ENCODE measurements at places on chromosomes 11 and 22.

DNA sequence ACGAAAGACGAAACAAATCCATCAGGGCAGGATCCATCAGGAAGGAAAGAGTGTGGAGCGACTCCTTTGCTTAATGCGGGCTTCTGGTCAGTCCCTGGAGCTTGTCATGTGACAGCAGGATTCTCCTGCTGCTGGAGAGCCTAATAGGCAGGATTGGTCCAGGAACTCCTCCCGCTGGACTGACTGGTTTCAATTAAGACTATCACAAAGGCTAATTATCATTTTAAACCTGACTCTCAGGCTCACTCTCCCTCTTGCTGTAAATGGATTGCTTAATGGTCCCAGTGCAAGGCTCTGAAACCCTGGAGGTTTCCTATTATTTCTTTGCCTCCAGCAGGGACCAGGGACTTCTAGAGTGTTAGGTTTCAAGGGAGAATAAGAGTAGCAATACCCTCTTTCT, 493.8 kb downstream of the NTM start:
- no peak for DNase-seq

- no peak for DNase-seq
Measured at GRCh38 chr11:60085909-60086308, 2.6 kb upstream of the MS4A2 start.

- DNase-seq, result no peak
Measured at GRCh38 chr11:20056950-20057943, 103.0 kb downstream of the DBX1 start.

DNA sequence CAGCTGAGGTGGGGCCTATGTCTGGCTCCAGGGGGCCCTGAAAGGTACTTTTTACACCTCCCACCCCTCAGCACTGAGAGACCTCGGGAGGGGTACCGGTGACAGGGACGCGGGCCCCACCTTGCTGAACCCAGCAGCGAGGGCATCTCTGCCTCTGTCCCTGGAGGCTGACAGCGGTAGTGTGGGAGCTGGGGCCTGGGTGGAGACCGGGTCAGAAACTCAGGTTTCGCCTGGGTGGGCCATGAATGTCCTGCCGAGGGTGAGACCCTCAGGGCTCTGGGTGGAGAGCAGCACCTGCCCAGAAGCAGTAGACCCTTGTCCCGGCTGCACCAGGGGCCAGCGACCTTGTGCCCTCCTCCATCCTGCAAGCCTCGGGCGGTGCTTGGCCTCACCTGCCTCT, 22.2 kb downstream of the PTDSS2 start:
- no peak for DNase-seq

DNA sequence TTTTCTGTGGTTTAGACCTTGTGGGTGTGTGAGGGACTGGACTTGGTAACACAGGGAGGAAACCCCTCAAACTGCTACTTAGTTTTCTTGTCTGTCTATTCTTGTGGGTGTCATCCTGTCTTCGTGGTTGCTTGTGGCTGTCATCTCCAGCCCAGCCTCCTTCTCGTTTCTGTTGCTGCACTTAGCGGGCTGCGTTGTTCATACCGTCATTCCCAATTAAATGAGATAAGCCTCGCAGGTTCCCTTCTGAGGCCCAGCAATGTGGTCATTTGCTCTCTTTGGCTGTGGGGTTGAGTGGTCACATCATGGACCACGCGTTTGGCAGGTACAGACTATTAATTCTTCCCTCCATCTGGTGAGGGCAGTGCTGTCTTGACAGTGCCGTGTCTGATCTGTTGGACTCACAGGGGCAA, 18.8 kb downstream of the PANX1 start:
- no peak for DNase-seq

DNA sequence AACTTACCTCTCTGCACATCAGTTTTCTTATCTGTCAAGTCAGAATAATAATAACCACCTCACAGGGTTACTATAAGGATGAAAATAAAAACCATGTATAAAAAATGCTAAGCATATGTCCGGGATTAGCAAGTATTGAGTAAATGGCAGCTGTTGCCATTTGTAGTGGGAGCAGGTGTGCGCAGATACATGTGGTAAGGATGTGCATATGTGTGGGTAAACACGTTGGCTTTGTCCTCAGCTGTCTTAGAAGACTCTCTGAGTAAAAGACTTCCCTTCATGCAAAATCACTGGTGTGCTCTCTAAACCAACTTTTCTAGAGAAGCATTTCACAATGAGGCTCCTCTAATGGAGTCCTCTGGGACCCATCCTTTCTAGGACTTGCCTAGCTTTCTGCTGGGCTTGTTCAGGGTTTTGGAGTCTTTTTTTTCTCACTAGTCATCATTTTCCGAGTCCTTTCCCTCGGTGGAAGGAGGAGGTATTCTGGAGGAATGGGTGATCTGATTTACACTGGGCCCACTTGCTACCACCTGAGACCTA, 62.4 kb downstream of the NELL1 start:
- DNase-seq, result no peak

DNA sequence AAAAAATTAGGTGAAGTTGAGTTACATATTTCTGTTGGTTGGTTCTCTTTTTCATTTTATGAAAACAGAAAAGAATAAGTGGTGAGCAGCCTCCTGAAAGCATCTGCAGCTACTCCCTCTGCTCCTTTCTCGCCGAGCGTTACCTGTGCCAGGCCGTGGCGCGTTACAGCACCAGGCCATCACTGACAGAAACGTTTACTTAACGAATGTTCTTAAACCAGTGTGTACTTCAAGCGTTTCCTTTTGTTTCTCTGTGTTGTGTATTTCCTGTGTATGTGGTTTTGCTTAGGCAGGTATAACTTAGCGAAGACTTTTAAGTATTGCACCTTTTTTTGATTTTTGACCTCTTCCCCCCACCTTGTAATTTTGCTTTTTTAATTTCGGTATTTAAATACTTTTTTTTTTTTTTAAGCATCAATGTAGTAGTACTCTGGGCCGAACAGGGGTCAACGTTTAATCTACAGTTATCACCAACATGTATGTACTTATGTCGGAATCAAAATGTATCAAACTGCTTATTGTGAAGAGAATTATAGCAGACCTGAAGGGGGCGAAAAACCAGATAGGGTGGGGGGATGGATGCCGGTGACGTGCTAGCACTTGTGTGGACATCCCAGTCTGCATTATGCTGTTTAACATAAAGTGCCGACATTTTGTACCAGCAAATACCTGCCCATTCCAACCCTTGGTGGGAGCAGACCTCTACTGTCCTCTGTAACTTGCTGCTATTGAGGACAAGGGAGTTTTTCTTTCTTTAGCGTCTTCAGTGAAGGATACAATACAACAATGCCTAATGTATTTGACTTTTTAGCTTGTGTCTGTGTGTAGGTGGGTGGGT, 21.6 kb upstream of the ADSL start:
- no peak for DNase-seq

GRCh38 chr11:134026655-134027343, 42.1 kb upstream of the JAM3 start:
- no peak for DNase-seq

DNA sequence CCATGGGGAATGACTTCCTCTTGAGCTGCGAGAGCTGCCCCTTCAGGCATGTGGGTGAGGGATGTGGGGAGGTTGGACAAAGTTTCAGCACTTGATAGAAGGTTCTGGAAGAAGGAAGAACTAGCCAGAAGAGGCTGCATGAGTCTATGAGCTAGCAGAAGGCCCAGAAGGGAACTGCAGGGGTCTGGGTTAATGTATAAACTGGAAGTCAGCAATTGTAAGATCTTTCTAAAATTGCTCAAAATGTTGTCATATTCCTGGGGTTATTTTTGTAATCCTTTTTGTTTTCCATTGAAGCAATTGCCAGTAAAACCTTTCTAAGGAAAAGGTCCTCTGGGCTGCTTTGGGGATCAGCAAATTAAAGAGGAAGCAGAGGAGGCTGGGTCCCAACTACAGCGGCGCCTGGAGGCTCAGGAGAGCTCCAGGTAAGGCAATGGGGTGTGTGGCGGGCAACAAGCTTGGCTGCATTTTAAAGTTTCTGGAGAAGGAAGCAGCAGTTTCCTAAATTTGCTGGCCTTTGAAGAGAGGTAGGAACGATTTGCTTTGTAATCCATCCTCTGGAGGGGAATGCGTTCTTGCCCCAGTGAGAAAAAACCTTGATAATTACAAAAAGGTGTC, 29.2 kb downstream of the ADAMTS15 start:
- no peak for DNase-seq

GRCh38 chr11:17434108-17434507, 42.5 kb downstream of the ABCC8 start:
- DNase-seq, result no peak

- no peak for DNase-seq
Measured at GRCh38 chr11:55942785-55943392, 6.7 kb upstream of the OR5I1 start.

DNA sequence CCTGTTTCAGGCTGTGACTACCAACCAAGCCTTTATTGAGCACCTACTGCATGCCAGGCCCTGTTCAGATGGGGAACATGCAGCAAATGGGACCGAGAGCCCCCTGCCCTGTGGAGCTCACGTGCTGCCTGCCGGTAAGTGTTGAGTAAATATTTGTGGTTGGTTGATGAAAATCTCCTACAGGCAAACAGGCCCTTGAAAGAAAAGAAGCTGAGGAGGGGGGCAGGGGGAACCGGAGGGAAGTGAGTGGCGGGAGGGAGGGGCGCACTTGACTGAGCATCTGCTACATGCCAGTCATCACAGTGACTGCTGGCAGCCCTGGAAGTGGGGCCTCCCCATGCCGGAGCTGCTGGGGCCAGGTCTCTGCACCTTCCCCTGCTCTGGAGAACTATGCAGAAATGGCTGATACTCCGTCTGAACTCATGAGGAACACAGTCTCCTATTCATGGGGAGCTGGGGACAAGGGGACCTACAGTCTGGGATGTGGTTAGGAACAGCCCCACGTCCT, 34.2 kb downstream of the MACROD1 start:
- no peak for DNase-seq

DNA sequence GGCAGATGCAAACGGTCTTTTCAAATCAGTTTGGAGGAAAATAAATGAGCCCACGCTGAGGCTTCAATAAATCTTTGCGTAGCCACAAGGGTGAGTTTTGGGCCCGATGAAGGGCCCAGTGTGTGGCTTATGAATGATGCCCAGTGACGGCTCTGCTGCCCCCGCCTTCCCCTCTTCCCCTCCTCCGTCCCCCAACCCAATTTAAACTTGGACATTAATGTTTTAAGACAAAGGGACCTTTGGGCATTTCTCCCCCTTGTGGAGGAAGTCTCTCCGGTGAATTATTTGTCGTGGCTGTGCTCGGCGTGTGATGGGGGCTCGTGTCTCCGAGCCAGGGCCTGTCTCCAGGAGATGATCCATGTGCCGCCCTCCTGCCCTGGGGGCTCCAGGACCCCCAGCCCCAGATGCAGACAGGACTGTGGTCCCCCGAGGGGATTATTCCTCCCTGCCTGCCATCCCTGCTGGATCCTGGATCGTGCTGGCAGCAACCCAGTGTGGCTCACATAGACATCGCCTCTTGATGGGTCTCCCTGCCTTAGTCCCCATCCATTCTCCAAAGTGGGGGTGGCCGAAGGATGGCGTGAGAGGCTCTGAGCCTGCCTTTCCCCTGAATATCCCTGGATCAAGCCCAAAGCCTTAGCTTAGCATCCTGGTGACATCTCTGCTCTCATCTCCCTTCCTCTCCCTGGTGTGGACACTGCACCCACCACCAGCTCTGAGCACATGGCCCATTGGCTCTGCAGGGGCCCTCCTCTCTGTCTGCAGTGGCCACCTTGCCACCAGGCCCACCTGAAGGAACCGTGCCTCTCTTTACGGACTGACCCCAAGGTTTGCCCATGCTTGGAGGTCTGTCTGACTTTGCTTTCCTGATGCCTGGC, 56.4 kb downstream of the SMIM38 start:
- no peak for DNase-seq

DNA sequence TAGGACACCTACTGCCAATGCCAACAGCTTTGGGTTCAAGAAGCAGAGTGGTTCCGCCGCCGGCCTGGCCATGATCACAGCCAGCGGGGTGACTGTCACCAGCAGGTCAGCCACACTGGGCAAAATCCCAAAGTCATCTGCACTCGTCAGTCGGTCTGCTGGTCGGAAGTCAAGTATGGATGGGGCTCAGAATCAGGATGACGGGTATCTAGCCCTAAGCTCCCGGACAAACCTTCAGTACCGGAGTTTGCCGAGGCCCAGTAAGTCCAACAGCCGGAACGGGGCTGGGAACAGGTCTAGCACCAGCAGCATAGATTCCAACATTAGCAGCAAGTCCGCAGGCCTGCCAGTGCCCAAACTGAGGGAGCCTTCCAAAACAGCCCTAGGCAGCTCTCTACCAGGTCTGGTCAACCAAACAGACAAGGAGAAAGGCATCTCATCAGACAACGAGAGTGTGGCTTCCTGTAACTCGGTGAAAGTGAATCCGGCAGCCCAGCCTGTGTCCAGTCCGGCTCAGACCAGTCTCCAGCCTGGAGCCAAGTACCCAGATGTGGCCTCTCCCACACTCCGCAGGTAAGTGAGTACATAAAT, 115.1 kb downstream of the DBX1 start:
- DNase-seq, result no peak

Data from hypothalamus (tissue), 51 donors.